ENCODE measurements at places on chromosomes 16 and 17.

- DNase-seq: no peak
Observed at GRCh38 chr17:57925361-57925990, 29.7 kb downstream of the CUEDC1 start.

- DNase-seq: no peak
Observed at GRCh38 chr16:4010225-4011158, 105.8 kb downstream of the ADCY9 start.

GRCh38 chr16:68319185-68319908, 8.5 kb downstream of the PRMT7 start:
- DNase-seq: peak; percentile 43

DNA sequence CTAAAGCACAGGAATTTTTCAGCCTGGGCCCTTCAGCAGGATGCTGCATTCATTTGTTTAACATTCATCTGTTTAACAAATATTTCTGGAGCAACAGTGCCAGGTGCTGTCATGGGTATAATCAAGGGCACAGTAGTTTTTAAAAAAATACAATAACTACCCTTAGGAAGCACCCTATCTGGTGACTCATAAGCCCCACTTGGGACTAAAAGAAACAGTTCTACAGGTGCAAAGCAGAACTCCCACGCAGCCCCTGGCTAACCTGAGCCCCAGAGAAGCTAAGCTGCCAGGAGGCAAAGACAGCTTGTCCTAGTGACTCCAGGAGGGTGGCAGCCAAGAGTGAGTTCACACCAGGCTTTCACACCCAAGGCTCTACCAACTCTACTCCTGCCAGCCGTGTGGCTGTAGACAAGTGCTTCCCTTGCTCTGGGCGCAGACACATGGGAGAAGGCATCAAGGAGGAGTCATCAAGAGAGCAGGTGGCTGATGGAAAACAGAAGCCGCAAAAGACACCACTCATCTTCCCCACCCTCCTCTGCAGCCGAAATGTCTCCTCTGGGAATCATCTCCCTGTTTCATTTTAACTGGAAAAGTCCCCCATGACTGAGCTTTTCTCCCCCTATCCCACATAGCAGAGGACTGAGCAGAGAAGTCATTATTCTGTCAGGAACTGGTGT, 14.4 kb downstream of the CUEDC1 start:
- no peak for DNase-seq

GRCh38 chr16:574021-574760, 4.4 kb downstream of the PIGQ start:
- no peak for DNase-seq

GRCh38 chr17:7654832-7655540, 4.3 kb downstream of the ATP1B2 start:
- DNase-seq: no peak

GRCh38 chr17:80963812-80964543, 27.7 kb upstream of the CHMP6 start:
- no peak for DNase-seq

DNA sequence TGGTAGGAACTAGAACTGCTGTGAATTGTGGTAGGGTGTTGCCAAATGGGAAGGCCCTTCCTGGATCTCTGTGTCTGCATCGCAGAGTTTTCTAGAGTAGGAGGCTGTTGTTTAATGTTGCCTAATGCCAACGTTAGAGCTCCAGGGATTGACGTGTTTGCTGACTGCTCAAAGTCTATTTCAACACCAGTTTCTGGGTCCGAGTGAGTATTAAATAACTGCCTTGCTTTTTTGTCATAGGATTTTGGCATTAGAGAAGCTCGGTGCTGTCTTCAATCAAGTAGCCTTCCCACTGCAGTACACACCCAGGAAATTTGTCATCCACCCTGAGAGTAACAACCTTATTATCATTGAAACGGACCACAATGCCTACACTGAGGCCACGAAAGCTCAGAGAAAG, 40.0 kb downstream of the SF3B3 start:
- DNase-seq: no peak

DNA sequence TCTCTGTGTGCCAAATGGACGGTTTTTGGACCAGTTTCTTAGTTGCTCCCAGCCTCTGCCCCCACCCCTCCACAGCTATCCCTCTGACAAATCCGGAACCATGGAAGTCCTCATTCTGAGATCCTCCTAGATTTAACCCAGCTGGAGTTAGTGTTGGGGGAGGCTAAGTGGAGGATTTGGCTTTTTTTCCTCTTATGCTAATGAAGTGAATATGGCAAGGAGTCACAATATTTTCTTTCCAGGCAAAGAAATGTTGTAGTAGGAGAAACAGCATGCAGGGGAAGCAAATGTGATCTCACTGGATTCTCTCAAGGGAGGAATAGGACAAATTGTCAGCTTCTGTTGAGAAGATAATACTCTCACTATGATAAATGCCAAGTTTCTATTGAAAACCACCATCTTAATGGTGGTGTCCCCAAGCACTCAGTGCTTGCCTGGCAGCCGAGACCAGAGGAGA, 159.5 kb downstream of the MSI2 start:
- no peak for DNase-seq

DNA sequence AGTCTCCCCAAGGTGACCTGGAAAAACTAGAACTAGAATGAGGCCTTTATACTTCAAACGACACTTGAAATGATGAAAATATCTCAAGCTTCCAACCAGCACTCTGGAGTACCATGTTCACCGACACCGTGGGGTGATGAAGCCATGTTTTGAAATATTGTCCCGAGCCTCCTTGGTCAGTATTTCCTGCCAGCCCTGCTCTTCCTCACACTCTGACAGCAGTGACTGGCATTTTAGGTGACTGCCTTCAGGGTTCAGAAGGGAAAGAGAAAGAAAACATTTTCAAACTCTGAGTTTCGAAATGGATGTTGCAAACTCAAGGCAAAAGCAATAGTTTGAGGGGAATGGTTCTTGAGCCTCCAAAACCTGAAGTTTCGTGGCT, 39.3 kb upstream of the IRX6 start:
- DNase-seq: no peak

DNA sequence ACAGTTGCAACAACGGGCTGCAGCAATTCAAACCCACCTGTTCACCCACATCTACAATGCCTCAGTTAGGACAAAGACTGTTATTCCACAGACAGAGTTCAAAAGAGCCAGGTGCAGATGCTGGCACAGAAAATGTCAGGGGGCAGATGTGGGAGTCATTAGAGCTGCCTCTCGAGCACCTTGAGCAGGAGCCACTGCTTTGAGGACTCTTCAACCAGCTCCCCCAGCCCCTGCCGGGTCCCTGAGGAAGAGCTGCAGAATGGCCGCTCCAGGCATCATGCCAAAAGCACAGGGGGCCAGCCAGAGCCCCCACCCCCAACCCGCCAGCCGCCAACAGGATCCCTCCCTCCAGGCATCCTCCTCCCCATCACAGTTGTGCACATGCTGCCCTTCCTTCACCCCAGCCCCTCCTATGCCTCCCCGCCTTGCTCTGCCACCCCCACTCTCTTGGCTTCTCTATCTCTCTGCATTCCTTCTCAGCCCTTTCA, 20.8 kb downstream of the C17orf67 start:
- no peak for DNase-seq

GRCh38 chr16:19114359-19115147, 789 bp downstream of the ITPRIPL2 start:
- no peak for DNase-seq

GRCh38 chr16:84718-85406, 6.8 kb downstream of the MPG start:
- DNase-seq: peak; percentile 78

DNA sequence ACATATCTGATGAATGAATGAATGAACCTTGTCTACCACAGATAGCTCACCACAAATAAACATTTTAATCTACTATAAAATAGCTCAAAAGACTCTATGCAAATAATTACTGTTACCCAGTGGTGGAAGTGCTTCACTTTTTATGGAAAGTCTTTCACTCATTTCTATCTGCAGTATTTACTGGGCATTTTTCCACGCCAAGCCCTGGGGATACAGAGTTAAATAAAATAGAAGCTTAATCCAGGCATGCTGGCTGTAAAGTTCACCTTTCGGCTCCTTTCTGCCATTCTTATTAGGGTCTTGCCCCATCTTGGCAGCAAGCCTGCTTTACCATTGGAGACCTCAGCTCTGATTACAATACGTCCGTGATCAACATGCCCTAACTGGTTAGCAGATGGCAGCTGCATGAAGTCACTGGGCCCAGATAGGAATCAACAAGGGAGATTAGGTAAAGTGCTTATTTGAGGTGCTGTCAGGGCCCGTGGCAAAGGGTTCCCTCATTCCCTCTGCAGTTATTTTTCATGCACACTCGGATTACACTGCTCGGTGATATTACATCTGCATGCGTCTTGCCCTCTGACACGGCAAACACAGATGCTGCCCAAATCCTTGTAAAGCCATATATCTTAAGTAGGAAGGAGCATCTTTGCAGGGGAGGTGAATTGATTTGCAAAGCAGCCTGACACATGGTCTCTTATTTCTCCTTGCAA, 648.9 kb downstream of the WWOX start:
- DNase-seq: no peak

All from stimulated activated CD8-positive, alpha-beta memory T cell treated with anti-CD3 and anti-CD28 coated beads, Interleukin-7, amount 100 ng/mL, for 48 hours (primary cell).